ENCODE measurements at places on chromosomes 1 and 21.

GRCh38 chr1:82752046-82752445 lies 951.3 kb downstream of the ADGRL2 start:
- H3K36me3 ChIP-seq, result no peaks in the 10 kb centered on the region
- DNase-seq, result no peak
- H3K27me3 ChIP-seq, result no peaks in the 10 kb centered on the region
- no peak overlapping the region for H3K4me3 ChIP-seq

GRCh38 chr1:42753070-42753469 lies 13.0 kb upstream of the CLDN19 start:
- H3K36me3 ChIP-seq, result peaks cover 63% of the 10 kb centered on the region
- no peak for DNase-seq
- H3K27me3 ChIP-seq, result no peaks in the 10 kb centered on the region
- no peaks in the 10 kb centered on the region for H3K4me1 ChIP-seq

GRCh38 chr1:7679873-7680206 lies 91.3 kb upstream of the VAMP3 start:
- H3K4me1 ChIP-seq, result peaks cover 7% of the 10 kb centered on the region
- no peaks in the 10 kb centered on the region for H3K27me3 ChIP-seq
- no peaks in the 10 kb centered on the region for H3K36me3 ChIP-seq
- peak overlapping the region; percentile 75 for H3K27ac ChIP-seq
- peak overlapping the region; percentile 91 for H3K4me3 ChIP-seq

- DNase-seq, result peak; percentile 42
- no peaks in the 10 kb centered on the region for H3K27me3 ChIP-seq
- peaks cover 6% of the 10 kb centered on the region for H3K4me1 ChIP-seq
- no peak overlapping the region for H3K27ac ChIP-seq
- H3K4me3 ChIP-seq, result no peak overlapping the region
Measured at GRCh38 chr1:208000504-208000903, 89.6 kb upstream of the CD34 start.

GRCh38 chr1:41768583-41768982 lies 150.1 kb downstream of the HIVEP3 start:
- no peaks in the 10 kb centered on the region for H3K36me3 ChIP-seq
- no peak for DNase-seq
- H3K4me3 ChIP-seq, result no peak overlapping the region
- no peak overlapping the region for H3K27ac ChIP-seq
- H3K4me1 ChIP-seq, result peaks cover 45% of the 10 kb centered on the region

- H3K4me1 ChIP-seq, result peaks cover 15% of the 10 kb centered on the region
- no peaks in the 10 kb centered on the region for H3K36me3 ChIP-seq
- no peak for DNase-seq
- H3K4me3 ChIP-seq, result no peak overlapping the region
Measured at GRCh38 chr1:192538407-192539296, 36.9 kb upstream of the RGS1 start.

- H3K27me3 ChIP-seq, result no peaks in the 10 kb centered on the region
- H3K36me3 ChIP-seq, result no peaks in the 10 kb centered on the region
- H3K4me3 ChIP-seq, result no peak overlapping the region
- H3K4me1 ChIP-seq, result no peaks in the 10 kb centered on the region
- DNase-seq, result no peak
Measured at GRCh38 chr1:173330149-173330951, 123.2 kb upstream of the TNFSF4 start.

DNA sequence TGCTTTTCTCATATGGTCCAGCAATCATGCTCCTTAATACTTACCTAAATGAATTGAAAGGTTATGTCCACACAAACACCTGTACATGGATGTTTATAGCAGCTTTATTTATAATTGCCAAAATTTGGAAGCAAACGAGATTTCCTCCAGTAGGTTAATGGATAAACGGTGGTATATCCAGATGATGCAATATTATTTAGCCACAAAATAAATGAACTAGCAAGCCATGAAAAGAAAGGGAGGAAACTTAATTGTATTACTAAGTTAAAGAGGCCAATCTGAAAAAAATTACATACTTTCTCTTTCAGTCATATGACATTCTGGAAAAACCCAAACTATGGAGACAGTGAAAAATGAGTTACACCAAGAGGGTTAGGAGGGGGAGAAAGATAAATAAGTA lies 76.3 kb upstream of the LRRC7 start:
- H3K27me3 ChIP-seq, result no peaks in the 10 kb centered on the region
- no peak overlapping the region for H3K4me3 ChIP-seq
- no peaks in the 10 kb centered on the region for H3K36me3 ChIP-seq
- DNase-seq, result no peak
- H3K4me1 ChIP-seq, result no peaks in the 10 kb centered on the region

DNA sequence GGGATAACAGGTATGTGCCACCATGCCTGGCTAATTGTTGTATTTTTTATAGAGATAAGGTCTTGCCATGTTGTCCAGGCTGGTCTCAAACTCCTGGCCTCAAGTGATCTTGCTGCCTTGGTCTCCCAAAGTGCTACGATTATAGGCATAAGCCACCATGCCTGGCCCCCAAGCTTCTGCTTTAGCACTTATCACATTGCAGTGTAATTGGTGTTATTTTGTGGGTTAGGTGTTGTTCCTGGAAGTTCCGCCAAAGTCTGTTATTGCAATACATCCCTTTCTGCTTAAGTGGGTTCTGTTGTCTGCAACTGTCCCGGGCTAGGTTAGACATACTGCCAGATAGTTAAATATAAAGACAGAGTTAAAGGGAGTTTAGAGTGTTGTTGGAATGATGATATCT lies 3.4 kb downstream of the ZCCHC17 start:
- H3K4me1 ChIP-seq, result peaks cover 23% of the 10 kb centered on the region
- H3K4me3 ChIP-seq, result no peak overlapping the region
- no peaks in the 10 kb centered on the region for H3K36me3 ChIP-seq

- H3K27me3 ChIP-seq, result no peaks in the 10 kb centered on the region
- H3K4me1 ChIP-seq, result no peaks in the 10 kb centered on the region
- no peak for DNase-seq
- H3K36me3 ChIP-seq, result no peaks in the 10 kb centered on the region
Measured at GRCh38 chr1:245583575-245584330, 429.0 kb downstream of the KIF26B start.
